ENCODE measurements at places on chromosomes 3 and 15.

GRCh38 chr3:13174011-13174802, 101.0 kb upstream of the IQSEC1 start:
- DNase-seq, result no peak

DNA sequence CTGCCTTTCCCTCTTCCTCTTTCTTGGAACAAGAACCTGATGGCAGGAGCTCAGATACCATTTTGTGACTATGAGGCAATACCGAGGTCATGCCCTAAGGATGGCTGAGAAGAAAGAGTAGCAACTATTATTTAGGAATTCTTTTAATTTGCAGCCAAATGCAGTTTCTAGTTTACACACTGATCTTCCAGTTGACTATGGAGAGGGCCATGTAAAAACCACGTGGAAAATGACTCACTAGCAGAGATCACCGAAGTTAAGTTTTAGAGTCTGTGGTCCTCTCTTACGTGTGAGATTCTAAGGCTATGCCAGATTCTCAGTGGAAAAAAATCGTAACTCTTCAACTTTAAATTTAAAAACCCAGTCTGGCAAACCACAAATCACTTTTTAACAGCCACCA, 7.8 kb downstream of the BNC1 start:
- DNase-seq, result no peak

- DNase-seq, result no peak
These were observed 54.0 kb downstream of the MBNL1 start for GRCh38 chr3:152322756-152323155.

GRCh38 chr3:114319453-114319852, 25.6 kb downstream of the TIGIT start:
- no peak for DNase-seq

DNA sequence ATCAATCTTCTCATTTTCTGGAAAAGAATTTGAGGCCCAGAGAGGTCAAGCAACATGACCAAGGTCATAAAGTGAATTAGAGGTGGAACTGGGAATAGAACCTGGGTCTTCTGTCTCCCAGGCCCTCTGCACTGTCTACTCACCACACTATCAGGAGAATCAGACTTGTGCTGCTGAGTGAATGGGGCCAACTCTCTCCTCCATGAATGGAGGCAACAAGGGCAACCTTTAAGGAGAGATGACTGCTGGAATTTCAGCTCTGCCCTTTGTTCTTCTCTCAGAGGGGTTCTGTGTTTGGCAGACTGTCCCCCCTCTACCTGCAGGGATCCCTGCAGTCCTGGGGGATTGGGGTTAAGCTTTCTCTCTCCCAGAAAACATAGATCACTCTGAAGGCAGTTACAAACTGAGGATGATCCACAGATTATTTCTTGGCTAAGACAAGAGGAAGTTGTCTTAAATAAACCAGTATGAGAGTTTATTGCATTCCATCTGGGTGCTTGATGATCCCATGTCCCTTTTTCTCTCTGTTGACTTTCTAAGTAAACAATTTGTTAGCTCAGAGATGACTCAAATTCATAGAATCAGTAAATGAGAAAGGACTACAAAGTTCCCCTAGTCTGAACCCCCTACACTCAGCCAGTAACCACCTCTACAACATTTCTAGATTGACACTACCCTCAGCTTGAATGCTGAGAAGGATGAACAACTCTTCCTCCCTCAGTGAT, 99.0 kb upstream of the LIPC start:
- no peak for DNase-seq

- no peak for DNase-seq
These were observed 53.7 kb downstream of the SCN11A start for GRCh38 chr3:38998086-38998485.

DNA sequence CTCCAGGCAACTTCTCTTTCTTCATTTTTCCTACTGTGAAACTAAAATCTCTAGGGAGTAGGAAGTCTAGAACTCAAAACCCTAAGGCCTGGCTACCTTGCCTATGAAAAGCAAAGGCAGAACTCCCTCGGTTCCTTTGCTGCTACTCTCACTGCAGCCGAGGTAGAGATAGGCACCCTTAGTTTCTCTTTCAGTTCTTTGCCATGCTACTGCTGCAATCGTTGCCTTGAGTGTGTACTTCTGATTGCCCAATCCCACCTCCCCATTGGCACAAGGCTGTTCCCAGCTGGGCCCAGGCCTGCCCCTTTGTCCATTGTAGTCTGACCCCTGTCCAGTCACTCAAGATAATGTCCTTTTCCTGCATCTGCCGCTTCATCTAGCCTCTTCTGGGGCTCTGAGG, 92.3 kb upstream of the MRPS22 start:
- DNase-seq, result no peak

DNA sequence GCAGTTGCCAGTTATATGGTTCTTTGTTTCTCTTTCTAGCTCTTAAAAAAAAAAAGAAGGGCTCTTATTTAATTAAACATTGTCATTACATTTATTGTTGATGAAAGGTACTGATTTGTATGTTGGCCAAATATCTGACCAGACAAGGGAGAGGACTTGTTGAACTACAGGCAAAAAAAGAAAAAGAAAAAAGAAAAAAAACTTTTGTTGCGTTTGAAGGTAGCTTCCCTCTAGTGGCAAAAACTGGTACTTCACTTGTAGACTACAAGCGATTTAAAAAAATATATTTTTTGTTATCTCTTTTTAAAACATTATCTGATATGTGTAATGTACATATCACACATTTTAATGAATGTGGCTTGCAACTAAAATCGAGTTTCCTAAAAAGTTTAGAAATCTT, 280.6 kb downstream of the ROBO2 start:
- DNase-seq, result no peak

DNA sequence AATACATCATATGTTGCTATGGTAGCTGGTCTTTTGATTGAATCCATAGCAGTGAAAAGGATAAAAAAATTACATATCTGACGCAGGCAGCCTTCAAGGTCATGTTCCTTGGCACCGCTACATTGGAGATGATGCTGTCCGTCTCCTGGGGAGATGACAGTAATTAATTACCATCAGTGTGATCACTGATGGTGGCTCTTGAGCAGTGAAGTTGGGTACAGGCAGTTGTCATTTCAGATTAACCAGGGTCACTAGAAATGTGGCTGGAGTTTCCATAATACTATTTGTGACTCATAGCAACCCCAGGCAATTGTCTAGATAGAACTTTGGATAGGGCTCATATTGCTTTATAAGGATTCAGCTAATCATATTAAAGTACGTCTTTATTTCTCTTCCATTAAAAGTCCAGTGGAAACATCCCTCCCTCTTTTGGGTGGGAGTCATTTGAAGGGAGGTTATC, 136.3 kb downstream of the THSD4 start:
- no peak for DNase-seq
